ENCODE measurements at places on chromosomes 6 and 20. TPM values are rescaled to one million over a fixed set of nuclear protein-coding genes. Genes with fewer than 3 reads are reported as not detected.

DNA sequence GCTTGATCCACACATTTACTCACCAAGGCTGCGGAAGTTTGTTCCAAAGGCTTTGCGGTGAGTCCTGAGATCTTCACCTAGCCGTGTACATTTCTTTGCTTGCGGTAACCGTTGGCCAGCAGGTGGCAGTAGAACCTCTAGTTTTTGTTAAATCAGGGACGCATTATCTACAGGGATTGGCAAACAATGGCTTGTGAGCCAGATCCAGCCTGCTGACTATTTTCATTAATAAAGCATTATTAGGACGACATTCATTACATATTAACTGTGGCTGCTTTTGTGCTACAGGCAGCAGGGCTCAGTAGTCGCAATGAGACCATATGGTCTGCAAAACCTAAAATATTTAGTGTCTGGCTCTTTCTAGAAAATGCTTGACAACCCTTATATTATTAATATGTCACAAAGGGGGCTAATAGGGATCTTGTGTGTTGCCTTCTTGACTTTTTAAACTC is 174.1 kb downstream of the DOK5 start:
- no peak overlapping the region for H3K27ac ChIP-seq
- no peak for DNase-seq
- H3K4me3 ChIP-seq, result no peak overlapping the region
- no peaks in the 10 kb centered on the region for H3K4me1 ChIP-seq
- H3K36me3 ChIP-seq, result no peaks in the 10 kb centered on the region

DNA sequence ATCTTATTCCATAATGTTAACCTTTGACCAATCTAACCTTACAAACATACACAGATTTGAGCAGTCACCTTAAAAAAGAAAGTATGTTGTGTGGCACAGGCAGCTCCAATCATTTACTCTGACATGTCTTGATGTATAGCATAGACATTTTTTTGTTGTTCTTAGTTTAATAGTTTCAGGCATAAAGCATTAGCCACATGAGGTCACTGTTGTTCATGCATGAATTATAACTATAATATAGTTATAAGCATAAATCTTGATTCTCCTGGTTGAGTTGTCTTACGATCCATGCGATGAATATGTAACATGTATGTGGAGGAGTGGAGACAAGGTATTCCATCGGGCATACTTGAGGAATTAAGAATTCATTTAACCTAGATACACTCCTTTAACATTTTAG is 26.1 kb upstream of the NKAIN2 start:
- no peak for DNase-seq
- no peaks in the 10 kb centered on the region for H3K27me3 ChIP-seq
- no peaks in the 10 kb centered on the region for H3K4me1 ChIP-seq
- no peak overlapping the region for H3K4me3 ChIP-seq

- no peaks in the 10 kb centered on the region for H3K4me1 ChIP-seq
- H3K36me3 ChIP-seq, result no peaks in the 10 kb centered on the region
- peak; percentile 75 for DNase-seq
- peak overlapping the region; percentile 16 for H3K27ac ChIP-seq
- no peak overlapping the region for H3K4me3 ChIP-seq
These were observed 6.7 kb upstream of the IFT52 start for GRCh38 chr20:43583982-43584432.

DNA sequence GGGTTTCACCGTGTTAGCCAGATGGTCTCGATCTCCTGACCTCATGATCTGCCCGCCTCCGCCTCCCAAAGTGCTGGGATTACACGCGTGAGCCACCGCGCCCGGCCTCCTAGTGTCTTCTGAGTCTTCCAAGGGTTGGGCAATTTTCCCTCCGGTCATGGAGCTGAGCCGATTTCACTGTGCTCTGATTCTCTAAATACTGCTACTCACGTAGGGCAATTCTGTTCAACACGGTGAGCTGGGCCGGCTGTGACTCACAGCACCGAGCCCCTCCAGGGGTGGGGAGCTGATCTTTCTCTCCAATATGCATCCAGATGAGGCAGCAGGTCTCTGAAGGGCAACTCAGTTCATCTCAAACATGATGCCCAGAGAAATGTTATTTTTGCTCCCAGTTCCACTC is 71.6 kb upstream of the CD93 start:
- H3K4me3 ChIP-seq, result no peak overlapping the region
- peaks cover 96% of the 10 kb centered on the region for H3K4me1 ChIP-seq
- H3K36me3 ChIP-seq, result no peaks in the 10 kb centered on the region
- no peak for DNase-seq
- H3K27me3 ChIP-seq, result no peaks in the 10 kb centered on the region

DNA sequence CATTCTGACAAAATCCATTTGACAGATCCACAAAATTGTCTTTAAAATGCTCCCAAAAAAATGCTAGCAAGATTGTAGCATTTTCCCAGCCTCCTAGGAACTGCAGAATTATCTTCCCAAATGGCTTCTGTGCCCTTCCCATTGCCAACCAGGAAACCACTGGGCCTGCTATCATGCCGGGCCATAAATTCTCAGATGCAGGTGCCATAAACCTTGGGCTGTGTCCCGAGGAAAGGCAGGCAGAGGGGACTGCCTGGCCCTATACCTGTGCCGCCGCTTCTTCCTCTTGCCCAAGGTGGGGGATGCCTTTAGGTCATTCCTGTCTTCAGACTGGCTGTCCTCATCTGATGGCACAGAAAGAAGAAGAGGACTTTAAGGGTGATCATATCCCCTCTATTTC is 2.8 kb downstream of the VSX1 start:
- H3K27me3 ChIP-seq, result peaks cover 10% of the 10 kb centered on the region
- H3K36me3 ChIP-seq, result no peaks in the 10 kb centered on the region
- no peak overlapping the region for H3K4me3 ChIP-seq

- H3K36me3 ChIP-seq, result no peaks in the 10 kb centered on the region
- no peaks in the 10 kb centered on the region for H3K27me3 ChIP-seq
- H3K4me3 ChIP-seq, result no peak overlapping the region
- peaks cover 75% of the 10 kb centered on the region for H3K4me1 ChIP-seq
- peak overlapping the region; percentile 37 for H3K27ac ChIP-seq
These were observed 4.6 kb downstream of the NCOA3 start for GRCh38 chr20:47506335-47506734.

- no peaks in the 10 kb centered on the region for H3K4me1 ChIP-seq
- no peak overlapping the region for H3K27ac ChIP-seq
- H3K27me3 ChIP-seq, result no peaks in the 10 kb centered on the region
- DNase-seq, result no peak
- no peaks in the 10 kb centered on the region for H3K36me3 ChIP-seq
These were observed 63.5 kb downstream of the SLC2A10 start for GRCh38 chr20:46772901-46773300.

DNA sequence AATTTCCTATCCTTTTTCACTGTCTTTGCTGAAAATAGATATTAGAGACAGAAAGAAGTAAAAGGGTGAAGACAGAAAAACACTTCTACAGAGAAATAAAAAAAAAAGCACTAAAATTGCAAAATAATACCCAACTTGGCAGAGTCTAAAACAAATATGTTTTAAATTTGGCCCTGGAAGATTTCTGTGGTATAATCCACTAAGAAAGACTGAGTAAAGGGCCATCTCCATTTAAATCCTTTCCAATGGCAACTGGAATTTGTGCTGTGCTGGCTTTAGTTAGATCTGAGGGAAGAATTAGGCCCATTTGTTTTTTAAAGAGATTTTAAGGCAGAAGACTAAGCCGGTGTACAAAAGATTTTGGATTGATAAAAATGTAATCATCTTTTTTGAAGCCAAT is 321.2 kb downstream of the GJA1 start:
- H3K4me3 ChIP-seq, result no peak overlapping the region
- H3K27ac ChIP-seq, result no peak overlapping the region
- H3K4me1 ChIP-seq, result no peaks in the 10 kb centered on the region
- no peaks in the 10 kb centered on the region for H3K36me3 ChIP-seq

DNA sequence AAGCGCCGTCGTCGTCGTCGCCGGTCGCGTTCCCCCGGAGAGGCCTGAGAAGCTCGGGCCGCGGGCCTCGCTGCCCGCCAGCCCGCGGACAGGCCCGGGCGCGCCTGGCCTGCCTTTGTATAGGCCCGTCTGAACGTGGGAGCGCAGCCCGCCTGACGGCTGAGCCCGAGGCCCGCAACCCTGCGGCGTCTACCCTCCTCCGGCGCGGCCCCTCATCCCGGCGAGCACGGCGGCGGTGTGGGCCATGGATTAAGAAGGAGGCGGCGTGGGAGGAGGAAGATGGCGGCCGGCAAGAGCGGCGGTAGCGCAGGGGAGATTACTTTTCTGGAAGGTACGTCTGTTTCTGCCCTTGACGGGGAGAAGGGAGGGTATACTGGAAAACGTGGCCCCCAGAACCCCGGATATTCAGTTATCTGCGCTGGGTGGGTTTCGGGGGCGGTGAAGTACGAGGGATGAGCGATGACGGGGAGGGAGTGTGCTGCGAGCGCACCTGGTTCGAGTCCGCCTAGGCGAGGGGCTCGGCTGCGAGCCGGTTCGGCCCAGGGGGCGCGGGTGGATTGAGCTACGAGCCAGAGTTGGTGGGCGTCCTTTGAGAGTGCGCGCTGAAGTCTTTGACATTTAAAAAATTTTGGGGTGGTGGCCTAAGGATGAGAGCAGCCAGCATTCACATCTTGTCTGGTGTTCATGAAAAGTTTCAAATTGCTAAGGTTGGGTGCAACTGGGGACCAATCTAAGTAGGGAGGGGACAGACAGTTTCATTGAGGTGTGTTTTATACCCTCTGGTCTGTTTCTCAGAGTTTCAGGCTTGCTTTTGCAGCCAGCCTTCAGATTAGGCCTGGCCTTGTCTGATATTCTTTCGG is 796 bp downstream of the SENP6 start:
- H3K4me1 ChIP-seq, result peaks cover 53% of the 10 kb centered on the region
- DNase-seq, result peak; percentile 92
- no peaks in the 10 kb centered on the region for H3K27me3 ChIP-seq
- H3K27ac ChIP-seq, result peak overlapping the region; percentile 98
- H3K4me3 ChIP-seq, result peak overlapping the region; percentile 80
- no peaks in the 10 kb centered on the region for H3K36me3 ChIP-seq

GRCh38 chr20:11845340-11845739 is 72.4 kb upstream of the BTBD3 start:
- no peak overlapping the region for H3K4me3 ChIP-seq
- H3K27me3 ChIP-seq, result no peaks in the 10 kb centered on the region
- no peak overlapping the region for H3K27ac ChIP-seq
- no peaks in the 10 kb centered on the region for H3K36me3 ChIP-seq
- no peak for DNase-seq

DNA sequence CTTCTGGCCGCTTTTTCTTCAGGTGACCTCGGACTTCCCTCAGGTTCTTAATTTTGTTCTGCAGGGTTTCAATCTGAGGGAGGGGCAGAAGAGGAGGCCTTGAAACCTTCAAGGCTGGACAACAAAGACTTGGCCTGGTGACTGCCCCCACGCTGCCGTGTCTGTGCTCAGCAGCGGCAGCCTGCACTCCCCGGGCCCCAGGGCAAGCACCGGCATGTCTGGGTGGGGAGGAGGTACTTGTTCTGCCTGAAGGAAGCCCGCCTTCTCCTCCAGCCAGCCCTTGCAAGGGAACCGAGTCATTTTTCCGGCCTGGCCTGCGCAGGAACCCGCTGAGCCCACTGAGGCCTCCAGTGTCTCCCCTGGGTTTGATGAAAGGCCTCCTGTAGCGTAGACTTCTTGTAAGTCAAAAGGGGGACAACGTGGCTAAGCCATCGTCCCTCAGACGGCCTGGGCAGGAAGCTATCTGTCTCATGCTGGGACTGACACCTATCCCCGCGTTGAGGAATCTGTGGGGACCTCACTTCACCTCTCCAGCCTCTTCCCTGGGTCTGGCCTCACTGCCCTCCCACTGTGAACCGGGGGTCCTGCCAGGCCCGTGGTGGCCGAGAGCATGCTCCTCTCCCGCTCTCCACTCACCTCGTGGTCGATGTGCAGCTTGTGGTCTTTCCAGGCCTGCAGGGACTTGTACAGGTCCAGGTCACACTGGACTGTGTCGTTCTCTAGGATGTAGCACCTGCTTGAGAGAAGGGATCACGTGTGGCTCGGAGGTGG is 119.9 kb downstream of the SULF2 start:
- no peak for DNase-seq
- no peaks in the 10 kb centered on the region for H3K27me3 ChIP-seq
- no peaks in the 10 kb centered on the region for H3K36me3 ChIP-seq

DNA sequence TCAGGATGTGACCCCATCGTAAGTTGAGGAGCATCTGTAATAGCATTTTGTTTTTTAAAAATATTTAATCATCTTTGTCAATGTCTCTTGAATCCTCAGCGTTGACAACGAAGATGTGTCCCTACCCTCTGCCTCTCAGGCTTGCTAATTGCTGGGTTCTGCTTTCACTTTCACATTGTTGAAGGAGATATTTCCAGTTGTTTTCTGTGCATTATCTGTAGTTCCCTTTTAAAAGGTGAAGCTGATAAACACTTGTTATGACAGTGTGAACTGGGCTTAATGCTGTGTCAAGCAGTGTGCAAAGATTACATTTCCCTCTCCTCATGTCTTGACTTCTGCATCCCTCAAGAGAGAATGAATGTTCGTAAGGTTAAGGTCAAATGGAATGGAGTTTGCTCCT is 54.9 kb downstream of the CSE1L start:
- H3K36me3 ChIP-seq, result no peaks in the 10 kb centered on the region
- no peak for DNase-seq
- H3K4me1 ChIP-seq, result peaks cover 20% of the 10 kb centered on the region
- H3K27me3 ChIP-seq, result no peaks in the 10 kb centered on the region

- no peak overlapping the region for H3K27ac ChIP-seq
- H3K27me3 ChIP-seq, result peaks cover 5% of the 10 kb centered on the region
- no peaks in the 10 kb centered on the region for H3K36me3 ChIP-seq
- H3K4me3 ChIP-seq, result no peak overlapping the region
- DNase-seq, result no peak
These were observed 10.8 kb downstream of the HLA-DQB2 start for GRCh38 chr6:32752580-32752979.

- peaks cover 56% of the 10 kb centered on the region for H3K4me1 ChIP-seq
- H3K4me3 ChIP-seq, result peak overlapping the region; percentile 98
- H3K27me3 ChIP-seq, result no peaks in the 10 kb centered on the region
- DNase-seq, result peak; percentile 86
- H3K36me3 ChIP-seq, result peaks cover 24% of the 10 kb centered on the region
These were observed 727 bp downstream of the EDEM2 start for GRCh38 chr20:35146299-35146919.

- H3K27me3 ChIP-seq, result no peaks in the 10 kb centered on the region
- H3K4me3 ChIP-seq, result no peak overlapping the region
- H3K4me1 ChIP-seq, result no peaks in the 10 kb centered on the region
- peaks cover 17% of the 10 kb centered on the region for H3K36me3 ChIP-seq
- H3K27ac ChIP-seq, result no peak overlapping the region
These were observed 29.2 kb upstream of the GNRH2 start for GRCh38 chr20:3014179-3014578.

The FOXF2 gene
- total RNA-seq, result not detected

The MRAP2 gene
- 14.3 TPM for total RNA-seq

The SNAP91 gene
- 0.17 TPM for total RNA-seq

The SLC12A5 gene
- total RNA-seq, result 1.8 TPM

The TRIM10 gene
- total RNA-seq, result 0.19 TPM

The CLVS2 gene
- total RNA-seq, result not detected

The HLA-DQB1 gene
- total RNA-seq, result 151 TPM

The EDN3 gene
- total RNA-seq, result 1.6 TPM

Measured in spleen (tissue), 13 donors.